Jurkat, Clone E6-1 (cell line): ENCODE measurements at places on chromosomes 3 and 15.

DNA sequence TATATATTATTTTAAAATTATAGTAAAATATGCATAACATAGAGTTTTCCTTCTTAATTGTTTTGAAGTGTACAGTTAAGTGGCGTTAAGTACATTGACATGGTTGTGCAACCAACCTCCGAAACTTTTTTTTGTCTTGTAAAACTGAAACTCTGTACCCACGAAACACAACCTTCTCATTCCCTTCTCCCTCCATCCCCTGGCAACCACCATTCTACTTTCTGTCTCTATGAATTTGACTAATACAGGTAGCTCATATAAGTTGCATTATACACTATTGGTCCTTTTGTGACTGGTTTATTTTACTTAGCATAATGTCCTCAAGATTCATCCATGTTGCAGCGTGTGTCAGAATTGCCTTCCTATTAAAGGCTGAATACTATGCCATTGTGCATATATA is 179.4 kb downstream of the SATB1 start:
- DNase-seq = no peak

GRCh38 chr3:42117175-42118008 is 26.2 kb downstream of the TRAK1 start:
- DNase-seq = no peak

DNA sequence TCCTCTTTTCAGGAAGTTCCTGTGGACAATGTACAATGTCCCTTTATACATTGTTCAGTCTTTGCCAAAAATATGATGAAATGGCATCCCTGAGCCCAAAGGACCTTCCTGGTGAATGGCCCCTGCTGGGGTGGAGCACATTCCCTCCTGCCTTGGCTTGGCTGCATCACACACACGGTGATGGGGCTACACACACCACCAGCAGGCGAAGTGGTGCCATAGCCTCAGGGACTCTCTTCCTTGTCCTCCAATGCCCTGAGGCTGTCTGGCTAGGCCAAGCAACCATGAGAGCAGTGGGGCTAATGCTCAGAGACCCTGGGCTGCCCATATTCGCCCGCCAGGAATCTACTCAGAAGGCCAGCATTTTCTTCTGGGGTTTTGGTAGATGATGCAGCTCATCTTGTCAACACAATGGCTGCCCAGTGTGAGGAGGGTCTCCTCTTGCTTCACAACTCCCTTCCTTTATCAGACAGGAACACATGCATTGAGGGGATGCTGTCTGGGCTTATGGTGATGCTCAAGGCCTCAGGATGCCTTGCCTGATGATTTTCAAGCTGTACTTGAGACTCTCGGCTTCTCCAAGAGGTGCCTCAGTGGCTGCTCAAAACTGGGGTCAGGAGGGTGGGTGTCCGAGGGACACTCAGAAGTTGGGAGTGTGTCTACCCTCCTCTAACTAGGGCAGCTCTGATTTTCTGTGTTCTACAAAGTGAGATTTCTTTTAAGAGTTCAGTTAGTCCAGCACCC is 40.9 kb upstream of the EPHB1 start:
- DNase-seq = no peak

DNA sequence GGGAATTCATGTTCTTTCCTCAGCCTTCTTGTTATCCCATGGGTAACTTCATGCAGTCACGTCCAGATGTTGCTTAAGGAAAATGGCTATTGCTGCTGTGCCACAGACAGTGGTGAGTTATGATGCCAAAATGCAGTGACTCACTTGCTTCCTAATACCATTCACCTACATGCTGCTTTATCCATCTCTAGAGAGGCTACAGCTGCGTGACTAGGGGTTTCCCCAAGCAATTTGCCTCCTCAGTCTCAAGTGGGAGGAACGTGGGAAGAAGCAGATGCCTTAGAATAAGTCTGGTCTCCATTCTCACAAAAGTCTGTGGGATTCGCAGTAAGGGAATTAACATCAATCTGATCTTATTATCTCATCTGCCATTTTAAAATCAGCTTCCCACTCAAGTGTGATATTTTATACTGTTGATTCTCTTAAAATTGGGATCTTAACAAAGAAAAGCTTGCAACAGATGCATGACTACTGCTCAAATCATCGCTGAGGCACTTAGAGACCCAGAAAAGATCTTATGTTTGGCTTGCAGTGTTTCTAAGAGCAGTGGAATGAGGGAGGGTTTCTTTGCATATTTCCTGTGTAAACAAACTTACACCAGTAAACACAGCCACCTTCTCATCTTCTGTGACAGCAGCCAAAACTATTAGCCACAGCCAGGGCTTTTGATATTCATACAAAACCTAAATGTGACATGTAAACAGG is 62.0 kb upstream of the ACP3 start:
- DNase-seq = no peak

DNA sequence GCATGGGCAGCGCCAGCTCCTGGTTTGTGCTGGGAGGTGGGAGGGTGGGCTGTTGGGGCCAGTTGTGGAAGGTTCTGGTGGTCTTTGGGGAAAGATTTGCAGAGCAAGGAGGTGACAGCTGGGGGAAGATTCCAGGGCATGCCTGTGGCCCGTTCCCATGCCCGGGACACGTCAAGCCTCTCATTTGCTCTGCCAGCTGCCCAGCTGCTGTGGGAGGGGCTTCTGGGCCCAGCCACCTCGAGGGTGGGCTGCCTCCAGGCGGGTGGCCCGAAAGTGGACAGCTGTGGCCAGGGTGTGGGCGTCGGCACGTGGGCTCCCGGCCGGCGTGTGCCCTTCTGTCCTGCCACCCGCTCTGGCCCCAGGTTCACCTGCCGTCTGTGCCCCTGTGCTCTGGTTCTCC is 17.2 kb downstream of the PLXNA1 start:
- no peak for DNase-seq

- no peak for DNase-seq
These were observed 27.1 kb upstream of the IGF2BP2 start for GRCh38 chr3:185851959-185852358.

GRCh38 chr15:63331456-63331855 is 50.2 kb downstream of the CA12 start:
- no peak for DNase-seq

GRCh38 chr15:50458348-50459112 is 34.3 kb downstream of the USP8 start:
- DNase-seq = no peak

DNA sequence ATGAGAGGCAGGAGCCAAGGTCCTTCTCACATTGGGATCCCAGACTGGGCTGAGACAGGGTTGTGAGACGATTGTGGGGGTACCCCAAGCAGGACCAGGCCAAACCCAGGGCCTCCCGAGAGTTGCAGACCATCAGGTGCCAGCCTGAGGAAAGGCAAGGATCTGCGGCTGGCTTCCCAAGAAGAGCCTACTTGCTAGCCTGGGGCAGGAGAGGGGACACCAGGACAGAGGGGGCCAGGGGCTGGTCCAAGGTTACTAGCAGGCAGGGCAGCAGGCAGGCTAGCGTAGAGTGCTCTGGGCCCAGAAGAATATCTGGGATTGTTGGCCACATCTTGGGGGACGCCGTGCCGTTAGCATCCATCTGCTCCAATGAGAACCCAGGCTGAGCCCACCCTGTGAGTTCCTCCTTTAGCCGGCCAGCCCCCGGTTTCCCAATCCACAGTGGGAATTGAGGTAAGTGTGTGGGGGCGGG is 546 bp downstream of the CISH start:
- no peak for DNase-seq
